ENCODE measurements at places on chromosomes 3 and 15.

- DNase-seq = no peak
These were observed 35.0 kb downstream of the RAB11A start for GRCh38 chr15:65904301-65904700.

DNA sequence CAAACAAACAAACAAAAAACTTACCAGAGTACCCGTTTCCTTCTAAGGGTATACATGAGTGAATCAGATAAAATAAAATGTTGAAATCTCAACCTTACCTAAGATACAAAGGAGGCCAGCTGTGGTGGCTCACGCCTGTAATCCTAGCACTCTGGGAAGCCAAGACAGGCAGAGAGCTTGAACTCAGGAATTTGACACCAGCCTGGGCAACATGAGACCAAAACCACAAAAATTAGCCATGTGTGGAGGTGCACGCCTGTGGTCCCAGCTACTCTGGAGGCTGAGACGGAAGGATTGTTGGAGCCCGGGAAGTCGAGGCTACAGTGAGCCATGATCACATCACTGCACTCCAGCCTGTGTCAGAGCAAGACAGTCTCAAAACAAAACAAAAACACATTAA lies 11.0 kb upstream of the FAM219B start:
- no peak for DNase-seq

GRCh38 chr3:94179059-94179458 lies 116.2 kb downstream of the NSUN3 start:
- no peak for DNase-seq

GRCh38 chr3:123331006-123331405 lies 117.9 kb downstream of the ADCY5 start:
- DNase-seq = no peak

GRCh38 chr3:126679318-126679751 lies 24.4 kb upstream of the TXNRD3 start:
- DNase-seq = peak; percentile 79

DNA sequence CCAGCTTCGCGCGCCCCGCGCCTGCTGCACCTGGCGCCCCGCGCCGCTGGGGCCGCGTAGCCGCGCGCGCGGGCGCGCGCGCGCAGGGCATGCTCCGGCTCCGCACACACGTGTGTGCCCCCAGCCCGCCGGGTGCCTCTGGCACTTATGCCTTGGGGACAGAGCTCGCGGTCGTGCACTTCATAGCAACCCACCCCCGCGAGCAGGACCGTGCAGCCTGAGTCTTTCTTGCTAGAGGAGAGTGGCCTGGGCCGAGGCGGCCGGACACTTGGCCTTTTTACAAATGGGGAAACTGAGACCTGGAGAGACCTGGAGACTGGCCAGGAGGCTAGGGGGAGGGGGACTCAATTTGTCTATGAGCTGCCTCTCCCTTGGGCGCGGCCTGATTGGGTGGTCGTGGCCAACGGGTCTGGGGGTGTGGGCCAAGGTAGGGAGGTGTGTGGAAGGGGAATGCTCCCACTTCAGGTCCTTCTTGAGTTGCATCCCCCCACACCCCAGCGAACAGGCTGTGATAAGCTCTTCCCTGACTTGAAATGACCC lies 562 bp downstream of the NBEAL2 start:
- peak; percentile 26 for DNase-seq

GRCh38 chr3:197592361-197593045 lies 36.7 kb upstream of the BDH1 start:
- DNase-seq = no peak

- DNase-seq = peak; percentile 94
These were observed 275.6 kb downstream of the ZNF621 start for GRCh38 chr3:40800343-40800742.

DNA sequence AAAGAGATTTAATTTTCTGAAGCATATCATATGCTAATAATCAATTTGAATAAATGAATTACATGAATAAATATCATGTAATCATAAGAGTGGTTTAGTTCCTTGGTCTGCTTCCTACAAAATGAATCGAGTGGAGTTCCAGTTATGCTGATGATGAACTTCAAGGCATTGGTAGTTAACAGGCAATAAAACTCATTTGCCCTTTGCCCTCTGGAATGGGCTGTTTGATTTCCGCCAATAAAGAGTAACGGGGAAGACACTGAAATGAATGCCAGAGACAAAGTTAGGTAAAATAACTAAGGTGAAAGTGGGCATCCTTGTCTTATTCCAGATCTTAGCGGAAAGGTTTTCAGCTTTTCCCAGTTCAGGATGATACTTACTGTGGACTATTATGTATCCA lies 90.1 kb downstream of the C3orf38 start:
- no peak for DNase-seq

DNA sequence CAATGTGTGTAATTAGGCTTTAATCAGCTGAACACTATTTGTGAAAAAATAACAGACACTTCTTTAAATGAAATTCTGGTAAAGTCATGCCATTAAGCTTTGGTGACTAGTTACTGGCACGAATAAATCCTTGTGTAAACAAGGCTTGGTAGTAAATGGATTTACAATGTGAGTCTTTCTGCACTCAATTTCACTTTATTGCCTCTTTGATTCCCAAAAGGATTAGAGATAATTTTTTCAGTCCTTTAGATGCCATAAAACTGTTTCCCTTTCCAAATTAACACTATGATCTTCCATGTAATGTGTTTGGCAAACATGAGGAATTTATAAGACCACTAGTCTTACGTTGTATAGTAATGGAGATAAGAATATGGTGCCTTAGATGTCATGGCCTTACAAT lies 339.5 kb upstream of the DNAJC19 start:
- DNase-seq = peak; percentile 41

- no peak for DNase-seq
These were observed 21.2 kb downstream of the GPR156 start for GRCh38 chr3:120263792-120264191.

- DNase-seq = no peak
These were observed 98.9 kb downstream of the RPLP1 start for GRCh38 chr15:69551391-69552056.

All from SW480 (cell line).